Anterior cingulate cortex (tissue), 58 donors: ENCODE measurements at places on chromosomes 7 and 10.

DNA sequence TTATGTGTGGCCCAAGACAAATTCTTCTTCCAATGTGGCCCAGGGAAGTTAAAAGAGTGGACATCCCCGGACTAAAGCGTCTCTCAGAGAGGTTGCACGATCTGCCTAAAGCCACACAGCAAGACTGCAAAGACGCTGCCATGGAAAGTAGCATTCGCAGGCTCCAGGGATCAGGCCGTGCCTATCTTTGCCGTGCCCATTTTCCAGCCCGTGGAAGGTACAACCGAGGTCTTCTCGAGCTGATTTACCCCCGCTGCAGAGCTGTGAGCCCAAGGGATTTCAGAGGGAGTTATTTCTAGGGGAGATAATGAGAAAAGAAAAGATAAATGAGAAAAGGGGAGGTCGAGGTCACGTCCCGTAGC, 1.0 kb upstream of the NYAP1 start:
- DNase-seq, result no peak

- DNase-seq, result no peak
Measured at GRCh38 chr7:149291036-149291780, 29.2 kb downstream of the ZNF783 start.

DNA sequence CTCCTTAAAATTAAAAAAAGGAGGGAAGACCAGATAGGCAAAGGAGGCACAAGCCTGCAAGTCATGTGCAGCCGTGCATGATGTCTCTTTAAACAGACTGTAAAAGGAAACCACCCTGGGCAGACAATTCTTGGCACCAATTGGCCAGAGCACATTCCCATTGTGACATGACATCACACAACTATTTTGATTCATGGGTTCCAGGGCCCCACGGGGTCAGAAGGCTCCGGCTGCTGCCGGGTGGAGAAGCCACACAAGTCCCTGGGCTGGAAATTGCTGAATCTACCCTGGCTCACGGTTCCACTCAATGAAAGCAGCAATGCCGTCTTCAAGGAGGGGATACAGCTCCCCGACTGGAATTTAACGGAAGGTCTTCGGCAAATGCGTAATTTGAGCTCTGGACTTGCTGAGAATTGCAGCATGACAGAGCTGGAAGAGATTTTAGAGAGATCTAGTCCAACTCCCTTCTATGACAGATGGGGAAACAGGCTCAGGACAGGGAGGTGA, 140.5 kb downstream of the PRKAG2 start:
- DNase-seq, result peak; percentile 52

GRCh38 chr10:79361726-79362397, 14.6 kb downstream of the PPIF start:
- no peak for DNase-seq

- DNase-seq, result no peak
Measured at GRCh38 chr10:4051011-4051640, 266.1 kb upstream of the KLF6 start.

GRCh38 chr7:16978358-16979244, 96.8 kb upstream of the AGR3 start:
- no peak for DNase-seq

DNA sequence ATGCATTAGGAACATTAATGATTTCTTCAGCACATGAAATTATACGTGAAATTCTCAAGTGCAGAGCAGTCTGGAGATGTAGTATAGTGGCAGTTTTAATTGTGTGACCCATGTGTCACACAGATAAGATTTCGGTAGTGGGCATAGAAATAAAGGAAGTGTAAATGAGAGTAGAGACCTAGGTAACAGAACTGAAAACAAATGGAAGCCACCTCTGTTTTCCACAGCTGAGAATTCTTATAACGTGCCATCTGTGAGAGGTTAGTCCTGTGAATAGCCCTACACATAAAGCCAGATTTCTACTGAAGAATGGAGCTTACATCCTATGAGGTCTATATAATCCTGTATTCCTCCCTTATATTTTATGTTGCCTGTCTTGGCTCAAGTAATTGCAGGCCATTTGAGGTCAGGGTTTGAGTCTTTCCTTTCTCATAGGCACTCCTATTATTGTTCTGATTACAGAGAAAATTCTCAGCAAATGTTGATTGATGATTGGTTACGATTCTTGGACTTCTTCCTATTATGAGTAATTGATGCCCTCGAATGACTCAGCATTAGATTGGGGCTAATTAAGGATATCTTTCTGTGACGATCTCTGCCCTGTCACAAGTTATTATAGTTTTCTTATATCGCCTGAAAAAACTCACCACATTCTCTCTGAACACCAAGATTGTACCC, 258.2 kb downstream of the KIF20B start:
- DNase-seq, result no peak

DNA sequence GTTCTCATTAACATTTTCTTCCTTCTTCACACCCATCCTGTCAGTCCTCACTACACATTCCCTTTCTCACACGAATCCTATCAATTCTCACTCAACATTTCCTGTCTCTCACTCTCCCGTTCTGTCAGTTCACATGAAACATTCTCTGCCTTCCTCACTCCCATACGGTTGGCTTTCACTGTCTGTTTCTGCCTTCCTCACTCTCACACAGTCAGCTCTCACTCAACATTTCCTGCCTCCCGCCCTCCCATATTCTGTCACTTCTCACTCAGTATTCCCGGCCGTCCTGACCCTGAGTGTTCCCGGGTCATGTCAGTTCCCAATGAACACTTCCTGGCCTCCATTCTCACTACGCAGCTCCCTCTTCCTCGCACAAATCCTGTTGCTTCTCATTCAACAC, 61.5 kb downstream of the DYNC2I1 start:
- DNase-seq, result no peak

DNA sequence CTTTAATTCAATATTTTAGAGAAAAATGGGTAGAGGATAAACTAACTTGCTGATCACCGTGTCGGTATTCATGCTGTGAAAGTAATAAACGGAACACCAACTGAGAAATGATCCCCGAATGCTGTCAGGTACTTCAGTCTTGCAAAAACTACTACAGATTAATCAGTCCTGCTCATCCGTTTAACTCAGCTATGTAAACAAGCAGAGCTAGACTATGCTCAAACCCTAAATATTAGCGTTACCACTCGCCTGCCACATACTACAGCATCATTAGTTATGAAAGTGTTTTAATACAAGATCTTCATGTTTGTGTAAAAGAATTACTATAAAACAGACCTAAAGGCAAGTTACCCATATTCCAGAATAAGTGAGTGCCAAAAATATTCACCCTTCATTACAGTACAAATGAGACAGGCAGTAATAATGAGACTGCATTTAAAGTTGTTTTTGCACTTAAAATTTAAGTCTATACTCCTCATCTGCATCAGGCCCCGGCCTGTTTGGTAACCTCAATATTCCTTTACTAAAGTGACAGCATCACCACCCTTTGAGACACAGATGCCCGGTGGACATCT, 952 bp downstream of the DNMBP start:
- no peak for DNase-seq

DNA sequence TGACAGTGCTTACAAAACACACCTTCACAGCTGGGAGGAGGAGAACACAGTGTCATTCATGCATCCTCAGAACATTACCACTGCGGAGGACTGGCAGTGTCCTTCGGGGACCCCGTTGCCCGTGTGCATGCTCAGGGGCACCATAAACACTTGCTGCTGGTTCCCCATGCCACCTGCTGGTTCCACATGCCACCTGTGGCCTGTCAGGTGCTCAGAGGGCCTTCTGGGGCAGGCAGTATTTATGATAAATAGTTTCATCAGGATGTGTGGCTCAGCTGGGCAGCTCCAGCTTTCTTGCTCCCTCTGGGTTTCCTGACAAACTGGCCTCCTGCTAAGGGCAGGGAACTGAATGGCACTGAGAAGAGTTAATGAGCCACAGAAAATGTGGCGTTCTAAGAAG, 32.1 kb downstream of the CELF2 start:
- no peak for DNase-seq

GRCh38 chr7:35390146-35390545, 136.2 kb upstream of the TBX20 start:
- no peak for DNase-seq

GRCh38 chr10:83816942-83817341, 322.4 kb upstream of the GHITM start:
- DNase-seq, result no peak

DNA sequence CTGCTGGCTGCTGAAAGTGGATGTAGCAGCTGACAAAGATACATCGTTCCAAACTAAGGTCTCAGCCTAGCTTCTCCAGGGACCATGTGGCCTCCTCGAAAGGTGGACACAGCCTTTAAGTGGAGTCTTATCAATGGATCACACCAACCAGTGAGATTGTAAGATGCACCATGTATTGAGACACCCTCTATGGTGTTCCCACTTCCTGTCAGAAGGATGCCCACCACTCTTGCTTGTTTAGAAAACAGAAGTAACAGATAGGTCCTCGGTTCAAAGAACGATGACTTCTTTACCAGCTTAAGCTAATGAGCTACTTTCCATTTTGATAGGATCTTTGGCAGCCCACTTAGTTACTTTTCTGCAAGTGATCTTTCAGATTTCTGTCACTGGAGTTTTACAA, 34.3 kb downstream of the SLC25A13 start:
- no peak for DNase-seq
